ENCODE measurements at places on chromosomes 2 and 18.

GRCh38 chr2:176135035-176135440, 5.5 kb downstream of the HOXD8 start:
- no peak for DNase-seq

DNA sequence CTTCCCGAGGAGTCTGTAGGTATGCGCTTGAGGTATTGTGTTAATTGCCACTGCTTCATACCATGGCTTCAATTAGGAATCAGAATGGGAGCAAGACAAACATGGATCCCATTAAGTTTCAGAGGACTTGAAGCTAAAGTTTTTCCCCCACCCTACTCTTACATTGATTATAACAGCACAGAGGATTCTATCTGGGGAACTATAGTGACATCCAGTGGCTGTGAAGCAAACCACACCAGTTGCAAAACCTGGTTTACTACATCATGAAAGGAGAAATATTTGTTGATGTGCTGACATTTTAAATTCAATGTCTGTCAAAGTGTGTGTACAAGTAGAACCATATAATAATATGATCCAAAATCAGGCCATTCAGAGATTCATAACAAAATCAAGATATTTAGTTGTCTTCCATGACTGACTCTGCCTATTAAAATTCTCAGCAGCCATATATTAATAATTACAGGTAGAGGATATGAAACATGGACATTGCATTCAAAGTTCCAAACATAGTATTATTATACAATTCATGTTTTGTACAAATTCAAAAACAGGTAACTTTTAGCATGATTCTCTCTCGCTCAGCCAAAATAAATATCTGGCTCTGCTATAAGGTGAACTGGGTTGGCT, 82.9 kb downstream of the GRB14 start:
- DNase-seq = no peak

GRCh38 chr2:227789803-227790202, 23.8 kb upstream of the CCL20 start:
- no peak for DNase-seq

DNA sequence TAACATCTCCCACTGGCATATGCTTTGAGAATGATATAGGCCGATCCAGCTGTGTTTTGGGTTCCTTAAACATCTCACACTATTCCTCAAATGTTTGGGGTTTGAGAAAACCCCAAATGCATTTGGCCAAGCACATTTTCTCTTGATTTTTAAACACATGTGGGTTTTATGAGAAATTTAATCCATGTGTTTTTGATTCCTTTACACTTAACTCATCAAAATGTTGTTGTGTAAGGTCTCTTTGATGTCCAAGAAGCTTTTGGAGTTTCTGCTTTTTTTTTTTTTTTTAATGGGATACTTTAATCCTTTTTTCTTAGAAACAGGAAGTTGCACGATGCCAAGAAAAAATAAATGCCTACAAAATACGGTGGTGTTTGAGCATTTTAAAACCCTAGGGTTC, 339.8 kb upstream of the TCF4 start:
- no peak for DNase-seq
